ENCODE measurements at places on chromosomes 2 and 18.

DNA sequence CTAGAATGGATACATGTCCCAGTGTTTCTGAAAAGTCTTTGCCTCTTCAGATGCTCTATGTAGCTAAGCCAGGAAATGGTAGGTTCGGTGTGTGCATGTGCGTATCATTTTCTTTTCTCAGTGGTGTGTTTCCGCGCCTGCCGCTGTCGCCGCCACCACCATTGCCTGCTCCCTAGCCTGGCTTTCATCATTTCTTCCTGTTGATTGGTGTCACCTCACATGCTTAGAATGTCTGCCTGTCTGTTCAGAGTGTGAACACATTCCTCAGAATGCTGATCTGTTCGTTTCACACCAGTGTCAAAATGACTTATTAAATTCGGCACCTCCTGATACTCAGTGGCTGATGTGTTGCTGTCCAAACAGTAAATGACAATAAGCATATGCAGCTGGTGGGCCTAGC, 255.2 kb upstream of the SPRED2 start:
- DNase-seq, result no peak

DNA sequence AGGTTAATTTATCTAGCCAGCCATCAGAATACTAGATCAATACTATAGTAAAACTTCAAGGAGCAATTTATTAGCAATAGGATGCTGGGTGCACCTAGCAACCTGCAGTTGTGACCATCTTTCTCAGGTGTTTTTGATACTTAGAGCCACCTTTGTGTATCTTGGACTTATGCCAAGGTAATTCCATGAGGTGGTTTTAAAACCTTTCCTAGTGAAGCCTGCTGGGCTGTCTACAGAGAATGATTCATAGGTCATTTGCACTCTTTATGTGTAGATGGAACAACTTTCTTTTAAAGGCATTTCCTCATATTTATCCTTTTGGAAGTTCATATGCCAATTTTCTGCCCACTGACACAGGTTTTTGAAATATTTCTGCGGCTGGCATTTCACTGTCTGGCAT, 1030.1 kb upstream of the POU3F3 start:
- no peak for DNase-seq

- peak; percentile 55 for DNase-seq
These were observed 57.8 kb downstream of the ZBTB7C start for GRCh38 chr18:48351216-48352050.

DNA sequence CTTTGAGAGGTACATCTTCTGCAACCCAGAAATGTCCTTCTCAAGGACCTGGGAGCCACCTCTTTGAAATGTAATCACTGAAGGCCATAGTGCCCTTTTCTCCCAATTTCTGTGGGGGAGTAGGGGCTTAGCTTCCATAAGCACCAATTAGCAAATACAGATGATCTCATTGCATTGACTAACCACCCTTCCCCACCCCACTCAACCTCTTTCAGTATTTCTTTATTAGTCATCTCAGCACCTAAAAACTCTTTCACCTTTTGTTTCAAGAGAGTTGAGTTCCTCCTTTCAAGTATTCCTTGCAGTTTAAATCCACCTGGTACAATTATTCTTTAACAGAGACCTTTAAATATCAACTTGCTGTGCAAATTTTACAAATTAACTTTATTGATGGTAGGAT, 1011.8 kb upstream of the CDH2 start:
- no peak for DNase-seq

GRCh38 chr2:116716444-116716843, 1098.0 kb upstream of the DDX18 start:
- no peak for DNase-seq

- no peak for DNase-seq
These were observed 19.2 kb upstream of the IL36G start for GRCh38 chr2:112958428-112959108.

- no peak for DNase-seq
These were observed 108.8 kb upstream of the TMEM200C start for GRCh38 chr18:6004119-6004518.

GRCh38 chr2:43251171-43251731, 24.8 kb upstream of the ZFP36L2 start:
- DNase-seq, result no peak

- DNase-seq, result no peak
These were observed 100.9 kb downstream of the MMADHC start for GRCh38 chr2:149486664-149487063.

DNA sequence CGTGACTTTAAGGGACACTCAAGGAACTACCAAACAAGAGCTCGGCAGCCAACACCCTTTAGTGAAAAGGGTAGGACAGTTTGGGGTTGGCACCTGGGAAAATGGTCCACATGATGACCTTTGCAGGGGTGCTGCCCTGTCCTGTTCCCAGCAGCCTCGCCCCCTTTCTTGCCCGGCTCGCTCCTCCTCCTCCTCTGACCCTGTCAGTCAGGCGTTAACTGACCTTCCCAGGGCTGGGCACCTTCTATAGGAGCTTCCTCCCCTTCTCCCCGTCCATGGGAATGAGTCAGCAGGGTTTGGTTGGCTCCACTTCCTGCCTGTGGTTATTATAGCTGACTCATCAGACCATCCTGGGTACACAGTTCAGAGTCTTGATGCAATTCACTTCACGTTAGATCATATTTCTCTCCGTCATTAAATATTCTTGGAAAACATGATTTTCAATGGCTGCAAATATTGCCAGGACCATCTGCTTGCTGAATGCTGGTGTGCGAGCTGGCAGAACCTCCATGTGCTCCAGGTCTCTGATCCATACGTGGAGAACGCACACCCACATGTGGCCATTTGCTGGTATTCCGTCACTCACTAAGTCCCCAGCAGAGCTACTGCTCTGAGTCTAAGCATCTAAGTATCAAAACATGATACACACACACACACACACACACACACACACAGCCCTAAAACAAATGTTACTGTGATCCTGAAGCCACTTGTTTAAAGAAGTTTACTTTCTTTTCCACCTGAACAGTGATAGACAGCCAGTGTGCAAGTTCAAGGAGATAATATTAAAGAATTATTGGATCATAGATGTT, 185.0 kb downstream of the ANAPC1 start:
- DNase-seq, result peak; percentile 88
